Stimulated activated CD4-positive, alpha-beta T cell treated with anti-CD3 and anti-CD28 coated beads, TNF-alpha, amount 100 ng/mL, for 1 hour (primary cell): ENCODE measurements at places on chromosomes 5 and 9.

DNA sequence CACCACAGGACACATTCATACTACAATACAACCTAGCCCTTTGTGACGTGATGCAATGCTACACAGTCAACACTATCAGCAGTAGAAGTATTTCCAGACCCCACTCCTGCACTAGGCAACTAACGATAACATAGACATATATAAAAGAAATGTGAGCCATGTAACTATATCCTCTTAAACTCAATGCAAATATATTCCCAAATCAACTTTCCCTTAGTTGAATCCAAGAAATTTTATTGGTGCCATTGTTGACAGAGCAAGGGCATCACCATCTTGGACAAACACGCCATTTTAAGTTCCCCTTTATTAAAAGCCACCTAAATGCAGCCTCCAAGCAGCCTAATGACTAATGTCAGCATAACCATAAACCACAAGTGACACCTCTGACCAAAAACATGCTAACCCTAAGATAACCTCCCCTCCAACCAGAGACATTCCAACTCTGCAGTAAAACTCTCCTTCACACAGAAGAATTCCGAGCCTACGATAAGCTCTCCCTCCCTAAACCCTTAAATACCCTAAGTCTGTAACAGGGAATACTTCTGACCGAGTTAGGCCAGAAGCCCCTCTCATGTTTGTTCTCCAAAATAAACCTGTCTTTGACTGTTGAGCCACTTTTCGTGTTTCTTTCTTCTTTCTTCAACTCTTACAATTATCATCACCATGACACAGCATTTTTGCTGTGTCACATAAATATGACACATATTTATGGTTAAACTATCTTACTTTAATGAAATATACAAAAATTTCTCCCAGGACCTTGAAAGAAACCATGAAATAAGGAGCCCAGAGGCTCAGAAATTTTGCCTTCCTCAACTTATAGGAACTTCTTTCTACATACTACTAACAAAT lies 1497.8 kb downstream of the EFNA5 start:
- DNase-seq, result no peak

DNA sequence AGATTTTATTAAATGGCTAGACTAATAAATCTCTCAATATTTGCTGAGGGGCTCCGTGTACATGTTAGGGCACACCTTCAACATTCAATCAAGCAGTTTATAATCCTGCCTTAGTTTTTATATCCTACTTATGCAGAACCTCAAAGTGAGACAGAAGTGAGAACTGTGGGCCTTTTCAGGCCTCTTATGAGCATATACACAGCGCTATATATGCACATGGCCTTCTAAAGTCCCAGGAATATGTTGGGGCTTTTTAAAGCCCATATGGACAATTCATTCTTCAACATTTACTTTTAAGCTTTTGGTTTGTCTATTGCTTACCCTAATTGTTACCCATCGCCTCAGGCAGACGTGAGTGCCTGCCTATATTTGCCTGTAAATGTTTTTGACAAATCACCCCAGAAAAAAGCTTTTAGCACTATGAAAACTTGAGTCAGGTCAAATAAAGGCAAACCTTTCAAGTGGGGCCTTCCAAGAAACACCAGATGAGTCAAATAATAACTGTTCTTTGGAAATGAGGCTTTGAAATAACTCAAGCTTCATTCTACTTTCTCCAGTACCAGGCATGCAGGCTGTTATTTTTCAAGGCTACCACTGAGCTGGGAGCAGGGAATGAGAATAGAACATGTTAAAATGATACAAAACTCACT lies 58.2 kb downstream of the ESM1 start:
- no peak for DNase-seq

DNA sequence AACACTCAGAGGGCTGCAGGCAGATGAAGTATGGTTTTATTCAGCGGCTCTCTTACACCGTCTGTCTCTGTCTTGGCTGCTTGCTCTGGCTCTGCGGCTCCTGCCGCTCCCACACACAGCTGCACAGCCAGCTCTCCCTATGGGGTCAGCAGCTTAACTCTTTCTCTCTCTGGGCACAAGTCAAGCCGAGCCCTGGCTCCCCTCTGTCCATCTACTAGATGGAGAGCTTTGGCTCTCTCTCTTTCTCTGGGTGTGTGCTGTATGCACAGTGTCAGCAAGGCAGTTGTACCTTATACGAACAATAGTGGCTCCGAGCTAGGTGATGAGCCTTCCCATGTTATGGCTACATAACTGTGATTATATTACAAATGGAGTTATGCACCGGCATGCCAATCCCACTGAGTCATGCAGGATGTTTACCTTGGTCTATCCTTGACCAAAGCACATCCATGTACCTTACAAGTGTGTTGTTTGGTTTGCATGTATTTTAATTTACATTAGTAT lies 19.3 kb upstream of the PPP2CA start:
- no peak for DNase-seq

DNA sequence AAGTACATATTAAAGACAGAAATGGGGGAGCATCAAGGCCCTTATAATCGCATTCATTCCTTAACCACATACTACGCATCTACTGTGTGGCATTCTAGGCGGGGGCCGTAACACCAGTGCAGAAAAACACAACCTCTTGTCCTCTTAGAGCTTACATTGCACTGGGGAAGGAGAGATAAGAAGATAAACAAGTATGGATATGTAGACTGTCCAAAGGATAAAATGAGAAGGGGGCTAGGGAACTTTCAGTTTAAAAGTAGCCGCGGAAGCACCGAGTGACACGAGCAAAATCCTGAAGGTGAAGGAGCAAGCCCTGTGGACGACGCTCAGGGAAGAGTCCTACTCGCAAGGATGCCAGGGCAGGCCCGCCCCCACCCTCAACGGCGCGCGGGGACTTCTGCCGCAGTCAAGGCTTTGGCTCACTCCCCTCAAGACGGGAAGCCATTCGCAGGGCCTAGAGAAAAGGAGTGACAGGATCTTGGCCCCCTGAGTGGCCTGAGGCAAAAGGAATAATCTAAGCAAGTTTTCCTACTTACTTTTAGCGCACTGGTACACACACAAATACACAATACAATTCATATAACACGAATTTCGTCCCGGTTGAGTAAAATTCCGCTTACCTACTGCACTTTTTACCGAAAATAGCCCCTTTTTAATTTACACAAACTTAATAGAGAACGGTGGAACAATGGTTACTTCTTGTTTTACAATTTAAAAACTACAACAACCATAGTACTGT lies 1.3 kb upstream of the NIPBL start:
- no peak for DNase-seq

- no peak for DNase-seq
These were observed 260.4 kb downstream of the FANCC start for GRCh38 chr9:95057101-95057500.

DNA sequence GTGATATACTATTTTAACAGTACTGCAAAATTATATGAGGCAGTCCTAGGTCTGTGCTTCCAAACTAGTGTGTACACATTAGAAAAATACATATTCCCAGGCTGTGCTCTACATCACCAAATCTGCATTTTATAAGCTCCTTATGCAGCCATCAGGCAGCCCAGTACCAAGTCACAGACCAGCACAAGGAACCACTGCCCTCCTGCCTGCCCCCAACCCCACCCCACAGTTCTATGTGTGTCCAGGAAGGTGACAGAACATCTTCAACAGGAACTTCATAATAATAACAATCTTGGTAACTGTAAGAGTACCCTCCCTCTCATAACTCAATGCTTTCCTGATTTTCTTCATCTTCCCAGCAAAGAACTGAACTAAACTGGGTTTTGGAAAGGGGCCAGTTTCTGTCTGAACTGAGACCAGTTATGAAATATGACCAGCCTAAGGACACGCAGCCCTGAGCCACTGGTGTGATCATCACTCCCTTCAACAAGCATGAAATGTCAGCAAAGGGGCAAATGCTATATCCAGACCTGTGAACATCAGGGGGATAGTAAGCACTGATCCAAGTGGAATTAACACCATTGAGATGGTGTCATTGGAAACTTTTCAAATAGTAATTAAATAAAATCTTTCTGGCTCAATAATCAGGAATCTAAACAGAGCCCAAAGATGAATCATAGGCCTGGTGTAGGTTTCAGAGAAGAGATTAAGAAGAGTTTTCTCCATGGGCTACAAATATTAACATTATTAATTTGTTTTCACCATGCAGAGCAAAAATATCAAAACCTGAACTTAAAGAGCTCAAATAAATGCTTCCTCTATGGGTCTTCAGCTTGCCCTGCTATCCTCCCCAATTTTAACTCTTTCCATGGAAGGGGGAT lies 82.1 kb downstream of the DPYSL3 start:
- DNase-seq, result no peak

DNA sequence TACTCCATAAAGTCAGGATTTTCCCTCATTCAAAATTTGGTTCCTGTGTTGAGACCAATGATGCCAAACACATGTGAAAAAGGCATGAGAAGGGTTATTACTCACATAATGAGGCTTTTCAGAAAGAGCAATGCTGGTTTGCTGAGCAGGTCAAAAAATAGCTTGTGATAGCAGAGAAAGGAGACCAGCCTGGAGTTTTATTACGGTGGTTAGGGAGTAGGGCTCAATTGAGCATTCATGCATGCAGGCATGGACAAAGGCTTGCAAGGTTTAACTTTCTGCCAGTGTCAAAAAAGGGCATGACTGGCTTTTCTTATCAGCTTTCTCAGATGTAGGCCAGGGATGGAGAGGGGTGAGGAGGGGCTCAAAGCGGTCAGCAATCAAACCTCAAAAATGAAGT lies 628.3 kb downstream of the DNAH5 start:
- DNase-seq, result no peak

- DNase-seq, result no peak
These were observed 17.2 kb upstream of the THG1L start for GRCh38 chr5:157713830-157714595.

- DNase-seq, result no peak
These were observed 177.5 kb downstream of the PDE4D start for GRCh38 chr5:59716029-59716428.

GRCh38 chr9:20356403-20357036 lies 265.8 kb downstream of the MLLT3 start:
- peak; percentile 0 for DNase-seq

DNA sequence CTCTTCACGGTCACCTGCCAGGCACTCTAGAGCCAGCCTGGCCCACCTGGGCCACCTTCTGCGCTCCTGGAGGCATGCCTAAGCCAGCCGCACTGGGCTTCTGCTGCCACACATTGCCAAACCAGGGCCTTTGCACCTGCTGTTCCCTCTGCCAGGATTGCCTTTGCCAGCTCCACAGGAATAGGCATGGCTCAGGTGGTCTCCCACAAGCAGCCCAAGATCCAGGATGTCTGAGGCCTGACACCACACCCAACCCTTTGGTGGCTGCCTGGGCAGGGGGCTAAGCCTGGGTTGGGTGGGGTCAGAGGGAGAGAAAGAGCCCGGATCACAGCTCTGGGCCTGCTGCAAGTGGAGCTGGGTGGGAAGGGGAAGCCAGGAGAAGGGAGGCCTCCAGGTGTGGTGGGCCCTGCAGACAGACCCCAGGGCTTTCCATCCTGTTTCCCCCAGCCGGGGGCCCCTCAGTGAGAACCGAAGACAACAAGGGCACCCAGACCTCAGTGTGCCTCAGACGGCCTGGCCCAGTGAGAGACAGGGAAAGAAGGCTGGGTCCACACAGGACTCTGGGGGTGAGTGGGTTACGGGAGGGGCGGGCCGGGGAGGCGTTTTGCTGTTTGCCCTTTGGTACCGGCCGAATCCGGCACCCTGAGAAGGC lies 672 bp upstream of the SUSD3 start:
- no peak for DNase-seq
